Breast epithelium (tissue), 4 donors: ENCODE measurements at places on chromosomes 3 and 15.

- DNase-seq, result no peak
These were observed 297.6 kb downstream of the RPLP1 start for GRCh38 chr15:69750253-69750652.

DNA sequence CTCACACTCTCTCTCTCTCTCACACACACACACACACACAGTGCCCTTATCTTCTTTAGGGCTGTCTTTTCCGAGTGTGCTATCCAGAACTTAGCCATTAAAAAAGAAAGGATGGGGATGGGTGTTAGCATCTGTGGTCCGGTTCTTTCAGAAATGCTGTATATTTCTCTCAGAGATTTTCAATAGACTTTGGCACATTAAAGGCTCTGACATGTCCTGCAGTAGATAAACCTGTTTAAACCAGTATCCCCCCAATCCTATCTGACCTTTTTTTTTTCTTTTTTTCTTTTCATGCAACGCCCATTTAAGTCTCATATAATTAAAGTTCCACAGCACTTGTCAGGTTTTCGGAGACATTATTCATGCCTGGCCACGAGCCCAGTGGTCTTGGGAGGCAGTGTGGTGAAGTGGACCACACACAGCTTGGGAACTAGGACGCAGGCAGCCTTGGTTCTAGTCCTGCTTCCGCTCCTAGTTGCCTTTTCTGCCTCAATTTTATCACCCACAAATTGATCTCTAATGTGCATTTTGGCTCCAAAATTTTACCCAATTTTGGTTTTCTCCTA is 13.3 kb downstream of the CAV3 start:
- DNase-seq, result no peak

DNA sequence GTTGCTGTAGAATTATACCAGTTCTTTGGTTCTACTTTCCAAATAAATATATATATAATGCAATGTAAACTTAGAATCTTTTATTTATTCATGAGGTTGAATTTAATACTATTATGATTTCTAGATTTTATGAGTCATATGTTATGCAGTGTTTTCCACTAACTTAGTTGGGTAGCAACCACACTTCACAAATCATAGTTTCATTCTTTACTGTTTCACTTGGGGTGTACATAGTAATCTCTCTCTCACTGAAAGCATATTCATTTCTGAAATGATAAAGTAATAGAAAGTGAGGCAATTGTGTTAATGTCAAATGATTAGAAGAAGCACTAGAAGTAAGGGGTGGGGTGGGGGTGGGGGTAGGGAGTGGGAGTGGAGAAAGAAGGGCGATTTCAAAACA is 52.6 kb downstream of the IQCH start:
- DNase-seq, result no peak

- no peak for DNase-seq
These were observed 41.7 kb downstream of the APH1B start for GRCh38 chr15:63319065-63319464.

GRCh38 chr15:48628832-48629231 is 16.7 kb downstream of the FBN1 start:
- DNase-seq, result no peak

- no peak for DNase-seq
These were observed 18.5 kb upstream of the SENP5 start for GRCh38 chr3:196849180-196849741.

GRCh38 chr15:86691091-86691663 is 611.5 kb downstream of the AGBL1 start:
- DNase-seq, result no peak

GRCh38 chr15:66038387-66039116 is 169.3 kb downstream of the RAB11A start:
- DNase-seq, result no peak

DNA sequence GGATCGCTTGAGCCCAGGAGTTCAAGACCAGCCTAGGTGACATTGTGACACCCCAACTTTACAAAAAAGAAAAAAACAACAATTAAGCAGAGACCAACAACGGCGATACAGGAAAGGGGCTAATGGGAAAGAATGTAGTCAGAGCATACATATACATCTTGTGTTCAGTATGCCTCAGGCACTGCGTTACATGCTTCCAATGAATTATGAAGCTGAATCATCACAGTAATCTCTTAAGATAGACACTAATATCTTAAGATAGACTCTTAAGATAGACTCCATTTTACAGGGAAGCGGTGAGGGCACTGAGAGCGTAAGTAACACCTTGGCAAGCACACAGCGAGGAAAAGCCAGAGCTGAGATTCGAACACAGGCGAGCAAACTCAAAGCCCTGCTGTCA is 6.1 kb upstream of the LDHAL6B start:
- DNase-seq, result no peak

DNA sequence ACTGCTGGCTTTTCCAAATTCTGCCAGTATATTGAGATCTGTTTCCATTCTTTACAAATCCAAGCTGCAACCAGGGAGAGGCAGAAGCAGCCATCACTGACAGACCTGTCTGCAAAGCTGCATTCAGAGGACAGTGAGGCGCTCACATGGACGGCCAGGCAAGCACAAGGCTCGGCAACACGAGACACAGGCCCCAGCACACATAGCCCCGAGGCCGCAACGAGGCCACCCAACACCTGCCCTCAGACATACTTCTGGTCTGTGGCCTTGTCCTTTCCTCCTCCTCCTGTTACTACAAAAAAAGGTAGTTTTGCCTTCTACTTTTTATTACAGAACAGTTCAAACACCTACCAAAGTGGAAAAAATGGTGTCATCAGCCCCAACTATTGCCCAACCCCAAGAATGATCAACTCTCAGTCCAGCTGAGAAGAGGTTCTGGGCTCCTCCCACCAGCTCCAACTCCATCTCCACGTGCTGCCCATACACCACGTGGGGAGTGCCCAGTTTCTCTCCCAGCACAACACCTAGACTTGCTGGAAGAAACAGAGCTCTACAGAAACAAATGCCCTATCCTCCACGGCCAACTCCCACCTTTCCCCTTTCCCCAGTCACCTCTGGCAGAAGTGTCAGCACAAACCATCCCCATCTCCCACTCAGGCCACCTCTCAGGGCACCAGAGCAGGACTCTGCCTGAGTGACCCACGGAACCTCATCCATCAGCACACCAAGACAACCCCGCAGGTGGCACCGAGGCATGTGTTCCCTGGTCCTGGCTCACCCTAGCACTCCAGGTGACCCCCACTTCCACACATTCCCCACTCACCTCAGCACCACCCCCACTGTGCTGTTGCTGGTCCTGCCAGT is 7.4 kb downstream of the ZXDC start:
- no peak for DNase-seq

GRCh38 chr15:43799209-43799944 is 643 bp downstream of the SERINC4 start:
- no peak for DNase-seq
